Activated CD4-positive, alpha-beta T cell treated with anti-CD3 and anti-CD28 coated beads, Interleukin-2, amount 50 U/mL, for 16 hours (primary cell): ENCODE measurements at places on chromosomes 2 and 18.

GRCh38 chr2:96264656-96265348 is 995 bp downstream of the TMEM127 start:
- peak; percentile 20 for DNase-seq

GRCh38 chr2:86285571-86285970 is 51.9 kb downstream of the REEP1 start:
- DNase-seq: no peak

GRCh38 chr2:10499275-10499907 is 51.3 kb upstream of the ODC1 start:
- no peak for DNase-seq

GRCh38 chr2:26316845-26317244 is 29.1 kb upstream of the SELENOI start:
- no peak for DNase-seq

DNA sequence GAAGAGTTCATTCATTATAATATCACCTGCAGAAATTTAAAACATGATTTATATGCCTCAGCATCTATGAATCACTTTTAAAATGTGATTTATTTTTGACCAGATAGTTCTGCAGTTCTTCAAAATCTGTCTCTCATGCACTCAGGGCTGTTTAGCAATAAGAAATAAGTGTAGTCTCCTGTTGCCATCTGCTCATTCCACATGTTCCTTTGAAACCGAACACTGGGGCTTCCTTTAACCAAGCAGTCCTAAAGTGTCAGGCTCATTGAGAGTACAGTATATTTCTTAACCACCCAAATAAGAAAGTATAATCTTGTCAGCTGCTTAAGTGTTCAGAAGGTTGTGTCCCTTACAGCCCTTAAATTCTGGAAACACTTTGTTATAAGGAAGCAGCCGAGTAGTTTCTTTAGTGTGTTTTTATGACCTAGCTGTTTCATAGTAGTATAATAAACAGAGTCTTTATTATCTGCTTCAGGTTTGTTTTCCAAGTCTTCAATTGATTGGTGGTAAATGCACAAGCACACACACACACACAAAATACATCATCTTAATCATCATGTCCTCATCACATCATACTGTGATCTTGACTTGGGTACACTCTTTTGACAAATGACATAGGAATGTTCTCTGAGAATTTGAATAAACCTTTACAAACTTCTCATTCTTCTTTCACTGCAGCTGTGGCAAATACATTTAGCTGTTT is 10.4 kb downstream of the WDR7 start:
- DNase-seq: no peak

DNA sequence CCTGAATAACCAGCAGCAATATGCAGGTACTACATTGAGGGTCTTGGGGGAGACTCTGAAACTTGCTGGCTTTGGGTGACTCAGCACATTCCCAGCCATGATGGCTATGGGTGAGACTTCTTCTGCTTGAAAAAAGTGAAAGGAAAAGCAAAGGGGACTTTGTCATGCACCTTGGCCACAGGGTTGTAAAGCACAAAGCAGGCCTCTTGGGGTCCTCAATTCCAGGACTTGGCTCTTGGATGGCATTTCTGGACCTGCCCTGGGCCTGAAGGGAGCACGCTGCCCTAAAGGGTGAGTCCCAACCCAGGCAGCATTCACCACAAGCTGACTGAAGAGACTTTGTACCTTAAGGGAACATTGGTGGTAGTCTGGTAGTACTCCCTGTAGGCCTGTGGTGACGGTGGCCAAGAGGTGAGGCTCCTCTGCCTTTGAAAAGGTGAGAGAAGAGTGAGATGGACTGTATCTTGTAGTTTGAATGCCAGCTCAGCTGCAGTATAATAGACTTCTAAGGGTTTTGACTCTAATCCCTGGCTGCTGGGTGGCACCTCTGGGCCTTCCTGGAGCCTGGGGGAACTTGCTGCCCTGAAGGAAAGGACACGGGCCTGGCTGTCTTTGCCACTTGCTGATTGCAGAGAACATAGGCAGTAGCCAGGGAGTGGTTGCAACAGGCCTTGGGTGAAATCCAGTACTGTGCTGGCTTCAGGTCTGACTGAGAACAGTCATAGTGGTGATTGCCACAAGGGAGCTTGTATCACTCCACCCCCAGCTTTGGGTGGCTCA is 36.5 kb upstream of the CYTIP start:
- DNase-seq: peak; percentile 92

DNA sequence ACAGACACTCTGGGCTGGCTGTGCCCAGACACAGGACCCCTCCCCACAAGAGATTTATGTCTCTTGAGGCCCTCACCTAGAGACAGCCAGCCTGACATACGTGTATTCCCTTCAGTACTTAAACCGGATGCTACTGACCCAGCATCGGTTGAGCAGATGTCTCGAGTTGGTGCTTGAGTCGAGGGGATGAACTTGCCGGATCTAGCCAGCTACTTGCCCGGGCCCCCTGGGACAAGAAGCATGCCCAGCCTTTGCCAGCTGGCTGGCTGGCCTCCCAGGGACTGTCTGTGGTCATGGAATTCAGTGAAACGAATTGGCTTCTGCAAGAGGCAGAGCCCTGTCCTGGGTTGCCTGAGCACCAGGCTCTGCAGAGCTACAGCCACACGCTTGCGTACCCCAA is 36.0 kb downstream of the DNMT3A start:
- DNase-seq: no peak

DNA sequence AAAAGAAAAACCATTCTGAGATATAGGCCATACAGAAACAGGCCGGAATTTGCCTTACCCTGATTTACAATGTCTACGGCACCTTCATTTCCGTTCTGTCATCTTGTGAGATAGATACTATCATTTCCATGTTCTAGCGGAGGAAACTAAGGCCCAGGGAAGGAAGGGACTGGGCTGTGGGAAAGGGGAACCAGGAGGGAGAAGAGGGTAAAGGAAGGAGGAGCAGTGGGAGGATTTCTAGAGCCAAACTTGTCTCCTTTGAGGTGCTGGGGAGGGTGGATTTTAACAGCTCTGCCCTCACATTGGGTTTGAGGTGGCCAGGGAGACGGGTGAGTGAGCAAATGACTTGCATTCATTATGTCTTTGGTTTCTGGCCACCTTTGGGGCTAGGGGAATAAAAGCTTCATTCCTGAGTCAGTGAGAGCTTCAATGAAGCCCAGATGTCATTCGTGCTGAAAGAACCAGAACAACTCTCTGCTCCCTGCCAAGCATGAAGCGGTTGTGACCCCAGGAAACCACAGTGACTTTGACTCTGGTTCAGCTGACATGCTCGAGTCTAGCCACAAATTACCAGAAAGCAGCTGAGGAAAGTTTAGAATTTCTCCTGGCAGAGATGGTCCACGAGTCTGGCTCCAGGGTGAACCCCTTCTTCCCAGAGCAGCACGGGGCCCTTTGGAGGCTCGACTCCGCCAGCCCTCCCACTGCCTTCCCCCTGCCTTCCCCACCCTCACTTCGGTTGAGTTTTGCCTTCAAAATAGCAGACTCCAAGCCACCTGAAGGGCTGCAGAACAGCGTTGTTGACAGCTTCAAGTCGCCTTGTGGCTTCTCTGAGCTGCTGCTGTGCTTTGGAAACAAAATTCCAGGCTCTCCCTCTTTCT is 3.8 kb downstream of the ACTG2 start:
- DNase-seq: peak; percentile 67

DNA sequence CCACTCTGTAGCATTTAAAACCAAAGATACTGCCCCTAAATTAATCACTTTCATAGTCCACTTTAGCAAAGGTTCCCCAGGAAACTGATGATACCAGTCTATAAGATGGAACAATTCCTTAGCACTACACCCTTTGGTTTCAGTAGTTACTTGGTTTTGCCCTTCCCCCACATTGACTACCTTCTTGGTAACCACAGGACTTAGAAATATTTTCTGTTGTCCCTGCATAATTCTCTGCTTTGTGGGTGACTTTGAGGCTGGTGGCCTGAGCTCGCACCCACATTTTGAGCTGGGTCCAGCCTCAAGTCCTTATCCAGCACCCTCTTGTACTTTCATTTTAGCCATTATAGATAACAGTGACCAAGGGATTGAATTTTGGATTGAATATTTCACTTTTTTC is 23.1 kb downstream of the ELP2 start:
- no peak for DNase-seq

DNA sequence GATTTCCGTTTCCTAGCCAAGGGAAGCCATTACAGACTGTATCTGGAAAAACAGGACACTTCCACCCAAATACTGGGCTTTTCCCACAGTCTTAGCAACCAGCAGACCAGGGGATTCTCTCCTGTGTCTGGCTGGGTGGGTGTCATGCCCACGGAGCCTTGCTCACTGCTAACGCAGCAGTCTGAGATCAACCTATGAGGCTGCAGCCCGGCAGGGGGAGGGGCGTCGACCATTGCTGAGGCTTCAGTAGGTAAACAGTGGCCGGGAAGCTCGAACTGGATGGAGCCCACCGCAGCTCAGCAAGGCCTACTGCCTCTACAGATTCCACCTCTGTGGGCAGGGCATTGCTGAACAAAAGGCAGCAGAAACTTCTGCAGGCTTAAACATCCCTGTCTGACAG is 131.1 kb downstream of the KIAA1328 start:
- no peak for DNase-seq

DNA sequence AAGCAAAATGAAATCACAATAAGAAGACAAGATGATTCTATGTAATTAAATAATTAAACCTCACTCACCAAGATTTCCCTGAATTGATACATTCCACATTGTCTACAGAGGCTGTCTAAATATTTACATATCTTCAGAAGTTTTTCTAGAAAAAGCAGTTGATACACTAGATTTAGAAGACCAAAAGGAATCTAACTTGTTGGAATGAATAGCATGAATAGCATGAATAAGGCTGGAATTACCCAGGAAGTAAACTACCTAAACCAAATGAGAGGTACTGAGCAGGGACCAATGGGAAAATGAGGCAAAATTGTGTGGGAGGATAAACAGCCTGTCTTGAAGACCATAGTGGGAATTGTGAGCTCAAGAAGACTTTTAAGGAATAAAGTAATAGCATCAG is 479.7 kb downstream of the TXNL1 start:
- no peak for DNase-seq

DNA sequence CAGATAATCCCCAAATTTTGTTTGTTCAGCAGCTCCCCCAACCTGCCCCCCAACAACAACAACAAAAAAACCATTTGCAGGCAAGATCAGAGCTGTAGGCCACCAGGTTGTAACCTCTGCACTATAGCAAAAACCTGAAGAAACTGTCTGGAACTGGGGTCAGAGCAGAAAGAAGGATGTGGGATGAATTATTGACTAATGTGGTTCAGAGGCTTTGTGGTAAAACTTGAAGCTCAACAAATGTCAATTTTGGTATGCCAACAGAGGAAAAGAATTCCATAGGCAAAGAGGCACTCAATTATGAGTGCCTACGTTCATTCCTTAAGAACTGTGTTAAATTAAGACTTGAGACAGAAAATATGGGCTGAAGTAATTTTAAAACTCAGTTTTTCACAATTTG is 255.1 kb downstream of the STK39 start:
- no peak for DNase-seq
